ENCODE measurements at places on chromosomes 13 and 19.

- no peak for DNase-seq
Measured at GRCh38 chr13:85737952-85738351, 61.3 kb downstream of the SLITRK6 start.

DNA sequence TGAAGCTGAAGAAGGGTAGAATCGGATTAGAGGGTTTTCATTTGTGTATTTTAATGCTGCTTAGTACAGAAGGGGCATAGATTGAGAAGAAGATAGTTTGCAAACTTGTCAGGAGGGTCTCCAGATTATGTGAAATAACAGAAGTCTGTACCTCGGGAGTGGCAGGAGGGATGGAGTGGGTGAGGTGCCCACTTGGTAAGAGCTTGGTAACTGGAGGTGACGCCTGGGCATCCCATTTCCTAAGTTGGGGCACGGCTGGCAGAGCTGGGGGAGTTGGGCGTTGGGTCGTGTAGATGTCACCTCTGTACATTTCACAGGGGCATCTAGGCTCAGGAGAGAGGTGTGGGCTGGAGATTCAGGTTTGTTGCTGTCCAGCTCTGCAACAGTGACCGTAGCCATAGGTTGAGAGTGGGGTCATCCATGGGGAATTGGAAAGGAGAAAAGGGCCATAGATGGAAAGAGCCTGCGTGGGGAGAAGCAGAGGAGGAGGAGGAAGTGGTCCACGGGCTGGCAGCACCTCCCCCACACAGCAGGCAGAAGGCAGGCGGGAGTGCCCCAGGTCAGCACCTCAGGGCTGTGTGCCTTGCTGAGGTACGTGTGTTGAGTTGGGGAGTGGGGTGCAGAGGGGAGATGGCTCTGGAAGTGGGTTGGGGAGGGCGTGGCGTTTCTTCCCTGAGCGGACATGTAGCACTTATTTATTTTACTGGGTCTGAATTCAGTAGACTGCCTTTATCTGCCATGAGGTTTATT is 31.2 kb downstream of the MPHOSPH8 start:
- no peak for DNase-seq

- no peak for DNase-seq
Measured at GRCh38 chr19:40807147-40808020, 8.4 kb downstream of the EGLN2 start.

- DNase-seq = no peak
Measured at GRCh38 chr13:95247171-95247570, 54.1 kb downstream of the ABCC4 start.
